Activated T-helper 1 cell treated with anti-CD3 and anti-CD28 coated beads, Interleukin-12 subunit alpha, Interleukin-12 subunit beta, Interleukin-2, Interleukin-4 antibody, amounts not matched to agents 30 ng/mL and 10 ng/mL and 1 ng/mL, durations not matched to agents 14 hours and 24 hours and 36 hours (primary cell): ENCODE measurements at places on chromosomes 2 and 18.

DNA sequence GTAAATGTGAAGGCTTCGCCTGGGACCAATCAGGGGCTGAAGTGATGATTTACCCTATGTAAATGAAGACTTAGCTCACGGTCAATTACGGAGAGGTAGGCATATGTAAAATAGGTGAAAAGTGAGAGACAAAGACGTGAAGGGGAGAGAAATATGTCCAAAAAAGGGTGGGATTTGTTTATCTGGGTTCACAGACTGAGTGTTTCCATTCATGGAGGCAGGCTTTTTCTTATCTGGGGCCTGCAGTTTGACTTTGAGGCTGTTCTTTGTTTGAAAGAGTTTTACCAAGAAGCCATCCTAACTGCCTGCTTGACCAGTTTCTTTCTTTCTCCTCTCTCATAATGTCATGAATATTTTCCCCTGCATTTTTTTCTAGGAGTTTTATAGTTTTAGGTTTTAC lies 202.7 kb downstream of the NYAP2 start:
- DNase-seq = no peak

DNA sequence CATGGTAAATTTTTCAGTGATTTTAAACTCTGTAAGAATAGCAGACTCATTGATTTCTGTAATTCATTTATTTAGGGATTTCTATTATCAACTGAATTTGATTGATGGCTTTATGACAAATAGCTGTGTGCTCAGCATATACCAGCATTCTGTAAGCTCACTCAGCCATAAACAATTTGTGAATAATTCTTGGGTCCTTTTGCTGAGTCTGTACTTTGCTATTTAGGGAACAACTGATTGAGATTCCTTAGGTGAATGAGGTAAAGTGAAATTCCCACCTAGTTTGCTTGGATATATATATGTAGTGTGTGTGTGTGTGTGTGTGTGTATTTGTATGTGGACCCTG lies 76.7 kb upstream of the CAVIN2 start:
- no peak for DNase-seq

GRCh38 chr2:144702051-144702450 lies 182.1 kb upstream of the ZEB2 start:
- no peak for DNase-seq

- DNase-seq = no peak
These were observed 17.5 kb downstream of the C1D start for GRCh38 chr2:68045342-68045741.

GRCh38 chr18:31695989-31696388 lies 11.6 kb upstream of the B4GALT6 start:
- no peak for DNase-seq

- DNase-seq = no peak
These were observed 50.5 kb downstream of the MRPL35 start for GRCh38 chr2:86249579-86250391.

DNA sequence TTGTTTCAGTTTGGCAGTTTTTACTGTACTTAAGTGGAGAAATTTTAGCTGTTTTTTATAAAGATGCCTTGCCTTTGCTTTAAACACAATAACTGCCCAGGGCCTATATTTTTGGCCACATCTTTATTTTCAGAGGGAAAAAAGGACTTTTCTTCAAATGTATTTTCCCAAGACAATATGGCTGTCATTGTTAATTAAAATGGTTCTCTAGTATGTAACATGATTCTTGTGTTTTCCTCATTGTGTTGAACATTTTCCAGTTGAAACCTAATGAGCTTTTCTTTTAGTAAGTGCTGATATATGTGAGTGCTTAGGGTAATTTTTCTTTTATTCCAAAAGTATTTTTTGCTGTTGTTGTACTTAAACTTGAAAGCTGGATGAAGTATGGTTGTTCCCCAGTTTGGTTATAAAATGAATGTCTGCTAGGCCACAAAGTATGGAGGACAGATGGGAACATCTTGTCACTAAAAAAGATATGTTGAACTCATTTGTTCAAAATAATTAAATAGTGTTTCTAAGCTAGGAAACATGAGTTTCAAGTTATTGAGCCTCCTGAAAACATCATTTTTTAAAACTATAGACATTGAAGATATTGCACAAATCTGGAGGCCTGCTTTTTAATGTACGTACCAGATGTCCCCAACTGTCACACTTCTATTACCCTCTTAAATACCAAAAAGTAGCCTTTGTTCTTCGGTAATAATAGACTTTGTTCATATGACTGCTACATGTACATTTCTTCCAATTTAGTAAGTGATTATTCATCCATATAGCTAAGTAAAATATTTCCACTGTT lies 147.5 kb upstream of the DAPL1 start:
- DNase-seq = no peak

DNA sequence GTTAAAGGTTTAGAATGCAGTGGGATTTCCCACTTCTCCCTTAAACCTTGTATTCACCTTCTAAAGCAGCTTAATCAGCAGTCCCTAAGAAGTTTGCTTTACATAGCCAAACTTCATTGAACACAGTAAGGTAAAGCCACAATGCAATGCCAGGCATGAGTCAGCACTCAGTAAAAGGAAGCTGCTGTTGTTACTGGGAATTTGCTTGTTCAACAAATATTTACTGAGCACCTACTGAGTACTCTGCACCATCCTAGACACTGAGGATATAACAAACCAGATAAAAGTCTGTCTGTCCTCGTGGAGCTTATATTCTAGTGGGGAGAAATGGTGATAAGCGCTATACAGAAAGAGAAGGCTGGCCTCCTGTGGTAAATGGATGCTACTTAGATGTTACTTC lies 162.7 kb downstream of the PKP4 start:
- no peak for DNase-seq

- no peak for DNase-seq
These were observed 73.8 kb downstream of the ANKRD44 start for GRCh38 chr2:197236816-197237215.

GRCh38 chr2:215881582-215881981 lies 131.8 kb downstream of the MREG start:
- DNase-seq = no peak

GRCh38 chr2:205772983-205773382 lies 90.7 kb downstream of the NRP2 start:
- no peak for DNase-seq

DNA sequence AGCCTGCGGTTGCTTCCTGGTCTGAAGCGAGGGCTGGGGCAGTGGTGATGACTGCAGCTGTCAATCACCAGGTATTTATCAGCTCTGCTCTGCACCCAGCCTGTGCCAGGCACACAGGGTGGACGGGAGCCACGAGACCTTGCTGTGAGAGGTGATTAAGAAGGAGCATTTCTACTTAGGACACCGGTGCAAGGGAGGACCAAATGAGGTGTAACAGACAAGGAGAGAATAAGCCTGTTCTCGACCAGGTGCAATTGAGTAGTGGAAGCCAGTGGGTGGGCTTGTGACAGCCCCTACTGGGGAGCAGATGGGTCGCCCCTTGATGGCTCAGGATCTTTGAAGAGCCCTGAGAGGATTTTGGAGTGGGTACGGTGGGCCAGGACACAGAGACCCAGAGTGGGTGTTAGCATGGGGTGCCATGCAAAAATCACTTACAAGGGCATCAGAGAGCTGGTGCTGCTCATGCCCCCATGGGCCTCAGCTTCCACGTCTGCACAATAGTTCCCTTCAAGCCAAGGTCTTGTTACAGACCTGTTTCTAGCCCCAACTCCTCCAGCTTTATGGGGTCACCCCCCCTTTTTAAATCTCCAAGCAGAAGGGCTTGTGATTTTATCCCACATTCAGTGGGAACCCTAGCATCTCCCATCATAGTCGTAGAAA lies 24.6 kb downstream of the GPR55 start:
- no peak for DNase-seq

- DNase-seq = no peak
These were observed 117.2 kb upstream of the NCK2 start for GRCh38 chr2:105627534-105627933.

DNA sequence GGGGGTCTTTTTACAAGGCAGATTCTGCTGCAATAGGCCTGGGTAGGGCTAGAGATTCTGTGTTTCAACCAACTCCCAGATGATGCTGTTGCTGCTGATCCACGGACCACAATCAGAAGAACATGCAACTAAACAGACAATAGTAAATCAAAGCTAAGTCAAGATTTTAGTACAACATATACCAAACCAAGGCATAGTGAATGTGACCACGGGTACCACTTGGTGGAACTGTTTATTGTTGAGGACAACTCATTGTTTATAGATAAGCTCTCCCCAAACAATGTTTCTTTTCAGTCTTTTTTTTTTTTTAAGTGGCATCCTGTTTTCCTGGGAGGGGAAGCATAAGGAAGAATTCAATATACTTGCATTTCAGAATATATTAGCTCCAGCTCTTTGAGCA lies 36.0 kb upstream of the DARS1 start:
- no peak for DNase-seq

DNA sequence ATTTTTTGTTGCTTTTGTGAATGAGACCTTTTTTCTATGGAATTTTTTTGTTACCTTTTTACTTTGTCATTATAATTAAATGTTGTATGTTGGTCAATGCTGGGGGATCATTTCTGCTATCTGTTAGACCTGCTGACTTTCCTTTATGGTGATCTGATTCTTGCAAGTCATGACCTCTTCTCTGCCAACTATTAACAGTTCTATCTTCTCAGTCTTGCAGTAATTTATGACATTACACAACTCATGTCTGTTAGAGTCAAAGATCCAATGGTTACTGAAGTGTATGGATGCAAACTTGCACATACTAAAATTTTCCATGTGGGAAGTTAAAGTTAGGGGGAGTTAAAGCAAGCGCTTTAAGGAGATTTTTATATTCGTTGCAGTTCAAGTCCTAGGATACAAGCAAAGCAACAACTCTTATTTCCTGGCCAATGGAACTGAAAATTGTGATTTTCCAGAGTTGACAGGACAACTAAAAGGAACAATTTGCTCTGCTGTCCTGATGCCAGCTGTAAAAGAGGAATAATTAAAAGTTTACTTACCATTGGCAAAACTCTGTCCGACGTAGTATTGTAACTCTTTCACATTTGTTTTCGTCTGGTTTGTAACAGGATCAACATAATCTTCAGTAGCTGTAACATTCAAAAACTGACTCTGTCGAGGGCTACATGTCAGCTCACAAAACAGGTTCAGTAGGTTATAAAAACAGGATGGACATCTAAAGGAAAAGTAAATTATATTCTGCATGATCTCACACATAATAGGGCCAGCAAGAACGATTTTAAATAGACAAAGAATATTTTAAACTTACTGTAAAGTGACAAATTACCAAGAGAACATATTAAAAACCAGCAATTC lies 17.8 kb downstream of the NPC1 start:
- no peak for DNase-seq

DNA sequence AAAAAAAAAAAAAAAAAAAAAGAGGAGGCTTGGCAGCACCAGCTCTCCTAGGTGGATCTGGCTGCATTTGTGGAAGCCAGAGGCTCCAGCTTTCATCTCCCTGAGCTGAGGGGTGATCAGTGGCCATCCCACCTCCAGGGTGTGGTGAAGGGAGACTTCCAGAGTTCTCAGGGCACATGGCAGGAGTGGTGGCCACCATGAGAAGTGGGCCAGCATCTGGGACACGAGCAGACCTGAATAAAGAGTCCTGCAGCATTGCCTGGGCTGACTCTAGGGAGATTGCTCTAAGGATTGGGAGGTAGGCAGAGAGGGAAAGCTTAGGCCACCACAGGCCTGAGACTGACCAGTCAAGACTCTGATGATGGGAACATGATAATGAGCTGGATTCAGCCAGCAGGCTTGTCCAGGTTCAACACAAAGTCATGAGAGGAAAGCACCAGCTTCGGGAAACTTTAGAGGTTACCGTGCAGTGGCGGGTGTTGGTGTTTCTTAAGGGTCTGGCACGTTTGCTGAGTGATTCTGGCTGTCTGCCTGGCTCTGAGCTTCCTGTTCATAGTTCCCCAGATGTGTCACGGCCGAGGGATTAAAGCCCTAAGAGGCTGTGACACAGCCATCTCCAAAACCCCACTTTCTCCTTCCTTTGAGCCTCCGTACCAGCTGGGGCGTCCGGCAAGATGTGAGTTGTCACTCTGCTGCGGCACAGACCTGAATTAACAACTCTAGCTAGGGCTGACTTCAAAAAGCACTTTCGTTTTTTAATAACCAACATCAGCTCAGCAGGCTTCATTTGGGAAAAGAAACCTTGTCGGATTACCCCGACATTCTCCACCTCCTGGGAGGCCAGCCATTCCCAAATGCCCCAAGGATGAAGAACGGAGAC lies 38.3 kb upstream of the IL1R1 start:
- peak; percentile 22 for DNase-seq

GRCh38 chr18:76835380-76835779 lies 13.0 kb downstream of the ZNF236 start:
- no peak for DNase-seq

GRCh38 chr2:2765176-2765800 lies 434.2 kb upstream of the MYT1L start:
- DNase-seq = no peak

DNA sequence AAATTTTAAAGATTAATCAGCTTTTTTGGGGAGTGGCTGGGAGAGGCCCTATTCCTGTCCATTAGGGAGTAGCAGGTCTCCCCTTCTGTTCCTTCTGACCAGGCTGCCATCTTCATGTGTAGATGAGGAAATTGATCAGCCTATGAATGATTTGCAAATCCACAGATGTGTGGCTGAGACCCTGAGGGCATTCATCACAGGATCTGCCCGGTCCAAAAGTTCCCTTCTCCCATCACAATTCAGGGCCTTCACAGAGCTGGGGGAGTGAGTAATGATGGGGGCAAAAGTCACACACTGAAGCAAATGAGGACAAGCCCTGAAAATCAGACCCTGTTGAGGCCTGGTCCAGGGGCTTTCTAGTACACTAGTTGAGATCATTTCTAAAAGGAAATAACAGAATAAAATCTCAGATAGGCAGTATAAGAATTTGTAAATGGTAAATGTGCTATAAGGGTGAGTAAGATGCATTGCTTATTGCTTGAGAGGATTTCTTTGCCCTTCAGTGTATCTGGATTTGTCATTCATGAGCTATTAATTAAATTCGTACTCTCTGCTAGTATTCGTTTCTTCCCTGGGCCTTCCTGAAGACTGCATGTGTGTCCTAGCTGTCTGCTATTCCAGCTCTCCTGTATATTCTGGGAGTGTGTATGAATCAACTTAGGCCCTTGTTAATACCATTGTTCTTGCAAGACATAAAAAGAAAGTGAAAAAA lies 53.2 kb downstream of the SETBP1 start:
- no peak for DNase-seq

- no peak for DNase-seq
These were observed 20.4 kb downstream of the MROH2A start for GRCh38 chr2:233798335-233799086.

GRCh38 chr2:186503827-186504606 lies 18.0 kb downstream of the ZC3H15 start:
- no peak for DNase-seq

- DNase-seq = no peak
These were observed 9.7 kb downstream of the GPR55 start for GRCh38 chr2:230915319-230915718.

GRCh38 chr18:75247611-75248421 lies 37.2 kb downstream of the TSHZ1 start:
- no peak for DNase-seq

DNA sequence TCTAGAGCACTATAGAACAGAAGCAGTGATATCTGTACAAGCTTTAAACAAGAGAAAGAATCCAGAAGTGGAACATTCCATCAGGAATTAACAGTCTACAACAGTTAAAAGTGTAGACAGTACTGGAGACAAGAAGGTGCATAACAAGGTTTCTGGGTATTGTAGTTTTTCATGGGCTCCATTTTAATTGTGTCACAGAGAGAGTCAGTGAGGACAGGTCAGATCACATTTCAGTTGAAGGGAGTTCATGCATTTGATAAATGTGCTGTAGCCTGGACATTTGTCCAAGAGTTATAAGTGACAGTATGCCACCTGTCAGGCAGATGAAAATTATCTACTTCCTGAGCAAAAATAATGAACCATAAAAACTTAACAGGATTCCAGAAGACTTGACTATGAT lies 328.6 kb downstream of the CNTNAP5 start:
- no peak for DNase-seq
